ENCODE measurements at places on chromosomes 4 and X. TPM values are rescaled to one million over a fixed set of nuclear protein-coding genes. Genes with fewer than 3 reads are reported as not detected.
A peak's percentile ranks its signal among the peaks of the same experiment; 100 is the strongest.

DNA sequence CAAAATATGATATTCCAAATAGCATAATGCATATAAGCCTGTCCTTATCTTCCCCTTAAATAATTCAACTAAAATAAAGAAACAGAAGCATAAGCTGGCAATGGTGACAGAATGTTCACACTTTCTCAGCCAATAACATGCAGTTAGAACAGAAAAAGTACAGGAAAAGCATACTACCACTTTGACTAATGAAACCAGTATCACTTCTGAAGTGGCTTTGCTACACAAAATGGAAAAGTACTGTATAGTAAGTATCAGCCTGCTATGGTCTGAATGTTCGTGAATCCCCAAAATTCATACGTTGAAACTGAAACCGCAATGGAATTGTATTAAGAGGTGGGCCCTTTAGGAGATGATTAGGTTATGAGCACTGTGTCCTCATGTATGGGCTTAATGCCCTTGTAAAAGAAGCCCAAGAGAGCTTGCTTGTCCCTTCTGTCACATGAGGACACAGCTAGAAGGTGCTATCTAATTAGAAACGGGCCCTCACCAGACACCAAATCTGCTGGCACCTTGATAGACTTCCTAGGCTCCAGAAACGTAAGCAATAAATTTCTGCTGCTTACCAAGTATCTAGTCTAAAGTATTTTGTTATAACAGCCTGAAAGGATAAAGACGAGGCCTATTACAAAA lies 102.6 kb downstream of the PRDM5 start:
- no peak for DNase-seq
- H3K4me1 ChIP-seq = peaks cover 12% of the 10 kb centered on the region
- no peak overlapping the region for H3K4me3 ChIP-seq
- H3K36me3 ChIP-seq = no peaks in the 10 kb centered on the region
- peaks cover 12% of the 10 kb centered on the region for H3K27me3 ChIP-seq

DNA sequence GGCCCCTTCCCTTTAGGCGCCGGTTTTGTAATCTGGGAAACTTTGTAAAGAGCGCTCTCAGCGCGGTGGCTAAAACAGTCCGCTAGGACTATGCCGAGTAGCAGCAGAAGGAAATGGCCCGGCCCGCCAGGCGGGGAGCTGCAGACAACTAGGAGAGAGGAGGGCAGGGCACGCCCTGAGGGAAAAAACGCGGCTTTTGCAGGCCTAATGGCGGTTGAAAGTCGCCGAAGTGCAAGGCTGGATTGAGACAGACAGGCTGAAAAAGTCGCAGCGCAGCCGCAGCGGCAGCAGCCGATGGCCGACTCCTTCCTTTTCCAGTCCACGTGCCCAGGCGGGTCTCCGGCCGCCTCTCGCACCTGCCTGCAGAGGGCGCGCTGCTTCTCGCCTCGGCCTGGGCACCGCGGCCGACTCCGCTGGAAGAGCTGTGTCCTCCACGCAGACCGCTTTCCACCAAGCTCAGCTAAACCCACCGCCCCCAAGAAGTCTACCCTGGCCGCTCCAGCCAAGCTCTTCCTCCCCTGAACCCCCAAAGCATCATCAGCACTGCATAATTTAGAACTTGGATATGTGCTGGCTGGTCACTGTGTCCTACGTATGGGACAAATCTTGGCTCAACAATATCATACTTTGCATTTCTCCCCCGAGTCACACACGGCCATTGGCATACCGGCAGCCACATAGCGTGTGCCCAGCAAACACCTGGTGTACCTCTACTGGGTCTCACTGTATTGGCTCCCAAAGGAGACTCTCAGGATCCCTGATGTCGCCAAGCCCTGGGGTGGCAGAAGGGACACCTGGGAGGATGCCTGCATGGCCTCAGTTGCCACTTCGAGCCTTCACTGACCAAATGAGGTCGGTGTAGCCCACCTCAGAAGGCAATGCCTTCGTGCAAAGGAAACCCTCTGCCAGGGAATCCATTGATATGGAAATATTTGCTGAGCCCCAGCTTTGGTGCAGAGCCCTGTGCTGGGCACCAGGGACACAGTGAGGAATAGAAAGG lies 14.5 kb downstream of the SLC25A5 start:
- no peaks in the 10 kb centered on the region for H3K36me3 ChIP-seq
- peak; percentile 70 for DNase-seq
- peaks cover 25% of the 10 kb centered on the region for H3K27me3 ChIP-seq
- peaks cover 9% of the 10 kb centered on the region for H3K4me1 ChIP-seq
- H3K27ac ChIP-seq = no peak overlapping the region
- H3K4me3 ChIP-seq = peak overlapping the region; percentile 71

STOX2 gene
- 0.19 TPM for total RNA-seq

DNA sequence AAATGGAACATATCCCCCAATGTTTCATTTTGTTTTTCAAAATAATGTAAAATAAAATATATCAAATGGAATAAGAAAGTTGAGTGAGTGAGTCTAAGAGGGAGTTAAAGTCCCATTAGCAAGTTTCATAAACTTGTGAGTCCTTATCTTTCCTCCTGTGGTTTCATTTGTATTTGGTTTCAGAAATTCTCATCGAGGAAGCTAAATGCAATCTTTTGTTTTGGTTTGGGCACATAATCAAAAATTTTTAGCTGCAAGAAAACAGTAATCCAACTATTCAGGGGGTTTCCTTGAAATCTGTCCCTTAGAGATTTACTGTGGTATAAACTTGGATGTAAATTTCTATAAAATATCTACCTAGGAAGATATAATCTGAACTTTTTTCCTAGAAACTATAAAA lies 124.2 kb downstream of the CAMK2D start:
- no peak overlapping the region for H3K27ac ChIP-seq
- DNase-seq = no peak
- no peak overlapping the region for H3K4me3 ChIP-seq
- peaks cover 50% of the 10 kb centered on the region for H3K4me1 ChIP-seq
- H3K27me3 ChIP-seq = no peaks in the 10 kb centered on the region

GRCh38 chr4:168849997-168850396 lies 160.1 kb downstream of the CBR4 start:
- H3K36me3 ChIP-seq = no peaks in the 10 kb centered on the region
- no peak overlapping the region for H3K4me3 ChIP-seq
- H3K27ac ChIP-seq = no peak overlapping the region

DNA sequence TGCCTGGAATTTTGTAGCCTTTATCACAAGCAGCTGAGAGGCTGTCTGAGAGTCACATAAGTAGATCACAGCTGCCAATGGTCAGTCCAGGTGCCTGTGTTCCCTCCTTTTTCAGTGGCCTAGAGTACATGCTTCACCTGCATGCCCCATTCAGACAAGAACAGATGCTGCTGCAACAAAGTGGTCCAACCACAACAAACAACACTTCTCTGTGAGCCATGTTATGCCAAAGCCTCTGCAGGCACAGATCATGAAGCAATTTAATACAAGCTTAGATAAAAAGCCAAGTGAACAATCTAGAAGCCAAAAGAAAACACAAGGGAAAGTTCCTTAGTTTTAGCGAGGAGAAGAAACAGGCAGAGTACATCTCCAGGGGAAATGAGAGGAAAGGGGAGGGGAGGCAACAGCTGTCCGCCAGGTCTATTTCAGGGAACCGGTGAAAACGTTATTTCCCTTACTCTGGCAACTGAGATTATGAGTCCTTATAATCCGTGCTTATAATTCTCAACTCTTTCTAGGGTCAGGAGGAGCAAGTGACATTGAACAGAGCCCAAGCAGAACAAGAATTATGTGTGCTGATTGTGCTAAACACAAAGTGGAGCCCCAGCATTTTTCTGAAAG lies 92.6 kb downstream of the TSPAN5 start:
- no peak overlapping the region for H3K4me3 ChIP-seq
- no peak for DNase-seq
- H3K36me3 ChIP-seq = no peaks in the 10 kb centered on the region

PRRG3 gene
- total RNA-seq = not detected

Measured in activated T-cell treated with anti-CD3 and anti-CD28 coated beads, Interleukin-2, amount 50 U/mL, for 72 hours (primary cell).